Neural progenitor cell (in vitro differentiated cells): ENCODE measurements at places on chromosomes 12 and 14. TPM values are rescaled to one million over a fixed set of nuclear protein-coding genes. Genes with fewer than 3 reads are reported as not detected.
A peak's percentile ranks its signal among the peaks of the same experiment; 100 is the strongest.

DNA sequence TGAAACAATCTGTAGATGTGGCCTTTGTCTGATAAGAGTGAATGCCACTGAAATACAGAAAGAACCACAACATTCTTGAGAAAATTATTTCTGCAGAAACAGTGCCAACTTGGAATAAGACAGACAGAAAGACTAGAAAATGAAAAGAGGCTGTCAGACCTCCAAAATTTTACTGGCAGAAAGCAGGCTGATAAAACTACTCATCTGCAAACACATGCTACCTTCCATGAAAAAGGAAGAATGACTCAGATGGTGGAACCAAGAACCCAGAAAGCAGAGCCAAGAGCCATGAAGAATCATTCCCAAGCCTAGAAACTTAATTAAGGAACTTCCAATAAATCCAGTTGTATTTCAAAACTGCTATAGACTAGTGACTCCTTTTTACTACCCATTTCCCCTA, 31.9 kb upstream of the OSBPL8 start:
- no peak overlapping the region for H3K27ac ChIP-seq
- no peaks in the 10 kb centered on the region for H3K4me1 ChIP-seq
- H3K36me3 ChIP-seq: no peaks in the 10 kb centered on the region
- DNase-seq: no peak

GRCh38 chr12:81727391-81727790, 31.8 kb downstream of the PPFIA2 start:
- H3K4me3 ChIP-seq: no peak overlapping the region
- no peaks in the 10 kb centered on the region for H3K36me3 ChIP-seq
- no peak overlapping the region for H3K27ac ChIP-seq
- no peak for DNase-seq

- peaks cover 6% of the 10 kb centered on the region for H3K36me3 ChIP-seq
- no peak for DNase-seq
- no peak overlapping the region for H3K4me3 ChIP-seq
- H3K27ac ChIP-seq: no peak overlapping the region
- no peaks in the 10 kb centered on the region for H3K27me3 ChIP-seq
Measured at GRCh38 chr12:115962216-115962615, 315.3 kb downstream of the MED13L start.

GRCh38 chr12:21819236-21819635, 44.7 kb upstream of the KCNJ8 start:
- no peaks in the 10 kb centered on the region for H3K36me3 ChIP-seq
- no peak for DNase-seq
- no peak overlapping the region for H3K27ac ChIP-seq
- no peak overlapping the region for H3K4me3 ChIP-seq
- H3K4me1 ChIP-seq: no peaks in the 10 kb centered on the region

GRCh38 chr14:79658221-79658620, 553.1 kb downstream of the DIO2 start:
- H3K4me1 ChIP-seq: peaks cover 5% of the 10 kb centered on the region
- no peaks in the 10 kb centered on the region for H3K27me3 ChIP-seq
- H3K4me3 ChIP-seq: no peak overlapping the region

DNA sequence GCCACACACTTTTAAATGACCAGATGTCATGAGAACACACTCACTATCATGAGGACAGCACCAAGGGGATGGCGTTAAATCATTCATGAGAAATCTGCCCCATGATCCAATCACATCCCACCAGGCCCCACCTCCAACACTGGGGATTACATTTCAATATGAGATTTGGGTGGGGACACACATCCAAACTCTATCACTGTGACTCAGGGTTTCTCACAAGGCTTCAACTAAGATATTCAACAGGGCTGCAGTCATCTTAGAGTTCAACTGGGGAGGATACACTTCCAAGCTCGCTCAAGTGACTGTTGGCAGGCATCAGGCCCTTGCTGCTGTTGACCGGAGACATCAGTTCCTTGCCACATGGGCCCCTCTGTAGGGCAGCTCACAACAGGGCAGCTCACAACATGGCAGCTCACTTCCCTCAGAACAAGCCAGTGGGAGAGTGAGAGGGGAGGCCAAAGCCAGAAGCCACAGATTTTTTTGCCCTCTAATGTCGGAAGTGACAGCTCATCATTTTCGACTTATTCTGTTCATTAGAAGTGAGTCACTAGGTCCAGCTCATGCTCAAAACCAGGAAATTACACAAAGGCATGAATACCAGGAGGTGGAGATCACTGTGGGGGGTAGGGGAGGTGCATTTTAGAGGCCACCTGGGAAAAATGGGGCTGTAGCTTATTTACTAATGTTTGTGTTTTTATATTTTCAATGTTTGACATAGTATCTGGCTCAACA, 50.8 kb upstream of the PTHLH start:
- H3K4me3 ChIP-seq: no peak overlapping the region
- H3K27me3 ChIP-seq: no peaks in the 10 kb centered on the region
- DNase-seq: no peak

DNA sequence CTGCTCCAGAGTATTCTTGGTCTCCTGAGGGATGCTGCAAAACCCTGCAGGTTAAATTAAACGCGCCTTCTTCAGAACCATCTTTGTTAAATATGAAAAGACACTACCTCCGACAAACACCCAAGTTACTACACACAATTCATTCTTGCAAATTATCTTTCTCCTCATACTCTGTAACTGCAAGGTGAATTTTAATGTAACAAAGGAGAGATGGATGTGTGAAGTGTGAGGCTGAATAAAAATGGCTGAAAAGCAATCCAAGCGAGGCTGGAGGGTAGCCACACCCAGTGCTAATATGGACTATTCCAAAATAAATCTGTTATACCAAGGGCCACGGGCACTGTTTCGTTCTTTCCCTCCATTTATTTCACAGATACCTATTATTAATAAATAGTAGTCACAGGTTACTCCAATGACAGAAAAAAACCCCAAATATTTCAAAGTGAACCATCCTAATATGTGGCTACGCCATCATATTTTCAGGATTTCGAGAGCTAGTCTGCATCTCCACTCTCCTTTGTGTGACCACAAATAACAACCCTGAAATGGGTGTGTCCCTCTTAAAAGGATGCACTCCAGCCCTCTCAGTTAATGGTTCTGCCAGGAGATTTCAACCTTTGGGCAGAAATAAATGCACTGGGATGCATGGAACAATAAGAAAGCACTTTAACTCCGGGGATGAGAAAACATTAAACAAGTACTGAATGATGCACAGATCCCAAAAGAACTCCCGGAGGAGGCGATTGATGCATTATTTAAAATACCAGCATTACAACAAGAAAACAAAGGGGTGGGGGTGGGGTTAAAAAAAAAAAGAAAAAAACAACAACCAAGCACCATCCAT, 53.1 kb upstream of the CCDC175 start:
- DNase-seq: no peak
- H3K27me3 ChIP-seq: peaks cover 48% of the 10 kb centered on the region
- no peak overlapping the region for H3K27ac ChIP-seq
- H3K36me3 ChIP-seq: no peaks in the 10 kb centered on the region

GRCh38 chr14:22579236-22579635, 9.8 kb downstream of the DAD1 start:
- H3K27me3 ChIP-seq: no peaks in the 10 kb centered on the region
- H3K36me3 ChIP-seq: peaks cover 7% of the 10 kb centered on the region
- no peak overlapping the region for H3K4me3 ChIP-seq

DNA sequence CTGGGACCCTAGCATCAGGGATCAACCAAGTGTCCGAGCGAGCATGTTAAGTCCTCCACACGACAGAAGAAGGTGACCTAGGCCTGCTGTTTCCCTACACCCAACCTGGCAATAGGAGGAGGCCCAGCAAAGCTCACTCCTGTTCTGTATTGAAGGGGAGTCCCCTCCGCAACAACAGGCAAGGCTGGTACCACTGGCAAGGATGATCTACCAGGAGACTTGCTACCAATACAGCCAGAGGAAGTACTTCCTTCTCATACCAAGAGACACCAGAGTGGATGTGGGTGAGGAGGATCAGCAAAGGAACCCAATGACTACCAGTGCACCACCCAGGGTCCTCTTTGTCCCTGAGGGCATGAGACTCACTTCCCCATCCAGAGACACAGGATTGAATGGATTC, 4.9 kb downstream of the KLRC1 start:
- H3K4me3 ChIP-seq: no peak overlapping the region
- no peaks in the 10 kb centered on the region for H3K27me3 ChIP-seq
- no peak for DNase-seq
- no peak overlapping the region for H3K27ac ChIP-seq

DNA sequence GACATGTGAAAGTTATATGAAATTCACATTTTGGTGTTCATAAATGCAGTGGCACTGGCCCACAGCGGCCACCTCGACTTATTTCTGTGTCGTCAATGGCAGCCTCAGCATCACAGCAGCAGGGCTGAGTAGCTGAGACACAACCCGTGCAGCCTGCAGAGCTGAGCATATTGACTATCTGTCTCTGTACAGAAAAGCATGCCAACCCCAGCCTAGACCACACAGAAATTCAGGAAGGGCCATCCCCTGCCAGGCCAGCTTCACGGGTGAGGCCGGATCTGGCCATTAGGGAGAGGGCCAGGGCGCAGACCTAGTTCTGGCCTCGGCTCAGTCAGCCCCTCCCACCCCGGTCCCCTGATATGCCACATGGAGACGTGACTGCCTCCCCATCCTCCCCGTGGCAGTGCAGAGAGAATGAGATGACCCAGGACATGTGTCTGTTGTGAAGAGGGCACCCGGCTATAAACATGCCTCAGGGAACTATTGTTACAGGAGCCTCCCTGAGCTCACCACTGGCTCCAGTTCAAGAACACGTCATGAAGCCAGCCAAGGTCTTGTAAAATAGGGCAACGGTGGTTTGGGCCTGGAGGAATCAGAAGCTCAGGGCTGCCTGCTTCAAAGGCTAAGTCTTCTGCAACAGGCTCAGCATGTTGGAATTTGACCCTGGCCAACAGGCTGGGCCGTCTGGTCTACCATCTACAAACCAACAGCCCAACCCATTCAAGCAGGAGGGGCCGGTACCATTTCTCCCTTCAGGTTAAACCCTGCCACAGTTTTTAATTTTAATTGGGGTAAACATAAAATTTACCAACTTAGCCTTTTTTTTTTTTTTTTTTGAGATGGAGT, 25.5 kb downstream of the SCARB1 start:
- peaks cover 21% of the 10 kb centered on the region for H3K4me1 ChIP-seq
- H3K27me3 ChIP-seq: peaks cover 37% of the 10 kb centered on the region
- H3K27ac ChIP-seq: no peak overlapping the region
- no peak overlapping the region for H3K4me3 ChIP-seq

DNA sequence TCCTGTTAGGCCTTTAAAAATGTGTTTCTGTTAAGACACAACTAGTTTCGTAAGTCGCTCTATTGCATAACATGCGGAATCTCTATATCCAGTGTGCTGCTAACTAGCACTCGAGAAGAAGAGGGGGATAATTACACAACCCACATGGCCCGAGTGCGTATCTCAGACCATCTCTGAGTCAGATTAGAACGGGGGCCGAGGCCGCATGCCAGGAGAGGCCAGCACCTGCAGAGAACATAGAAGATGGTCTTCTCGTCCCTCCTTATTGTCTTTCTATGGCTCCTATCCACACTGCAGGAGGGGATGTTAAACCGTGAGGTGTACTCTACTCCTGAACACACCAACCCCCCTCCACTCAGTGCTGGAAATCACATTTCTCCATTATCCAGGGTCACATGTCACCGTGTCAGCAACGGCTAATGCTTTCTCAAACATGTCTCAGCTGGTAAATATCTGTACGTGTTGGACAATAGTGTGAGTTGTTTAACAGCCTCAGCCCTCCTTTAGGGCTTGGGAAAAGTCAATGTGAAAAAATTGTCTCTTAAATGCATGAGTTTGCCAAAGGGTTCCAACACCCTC, 56.3 kb downstream of the CCDC88C start:
- no peak for DNase-seq
- no peaks in the 10 kb centered on the region for H3K27me3 ChIP-seq
- H3K4me3 ChIP-seq: no peak overlapping the region
- no peaks in the 10 kb centered on the region for H3K36me3 ChIP-seq
- H3K27ac ChIP-seq: no peak overlapping the region

DNA sequence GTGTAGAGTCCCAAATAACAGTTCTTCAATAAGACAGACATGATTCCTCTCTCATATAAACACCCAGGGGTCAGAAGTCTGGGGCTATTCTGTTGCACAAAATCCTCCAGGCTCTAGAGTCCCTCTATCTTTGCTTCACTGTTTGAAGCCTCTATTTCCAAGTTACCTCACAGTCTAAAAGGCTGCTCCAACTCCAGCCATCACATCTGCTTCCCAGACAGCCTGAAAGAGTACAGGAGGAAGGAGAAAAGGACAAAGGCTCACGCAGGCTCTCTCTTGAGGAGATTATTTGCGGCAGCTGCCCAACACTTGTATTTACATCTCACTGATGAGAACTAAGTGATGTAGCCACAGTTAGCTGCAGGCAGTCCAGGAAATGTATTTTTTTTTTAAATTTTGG, 6.4 kb downstream of the PAPLN start:
- H3K36me3 ChIP-seq: no peaks in the 10 kb centered on the region
- H3K4me1 ChIP-seq: peaks cover 20% of the 10 kb centered on the region
- no peak overlapping the region for H3K27ac ChIP-seq
- H3K4me3 ChIP-seq: no peak overlapping the region

- no peaks in the 10 kb centered on the region for H3K27me3 ChIP-seq
- H3K4me1 ChIP-seq: no peaks in the 10 kb centered on the region
- no peaks in the 10 kb centered on the region for H3K36me3 ChIP-seq
- DNase-seq: no peak
- no peak overlapping the region for H3K4me3 ChIP-seq
- no peak overlapping the region for H3K27ac ChIP-seq
Measured at GRCh38 chr14:58663494-58664111, 25.8 kb downstream of the DACT1 start.

- H3K4me3 ChIP-seq: peak within 1 kb of the TSS; percentile 51
- H3K27ac ChIP-seq: no peak within 1 kb of the TSS
- H3K4me1 ChIP-seq: peaks cover 28% of the 10 kb centered on the region
Measured at GRCh38 chr12:48999371-49000131, at the start of gene DDN. Gene DDN (minus strand): TSS chr12:48999375. CDS start chr12:48999287, 88 bp downstream.

GRCh38 chr12:131959116-131959515, 9.4 kb downstream of the EP400 start:
- no peak overlapping the region for H3K4me3 ChIP-seq
- peaks cover 7% of the 10 kb centered on the region for H3K4me1 ChIP-seq
- no peaks in the 10 kb centered on the region for H3K27me3 ChIP-seq
- peaks cover 4% of the 10 kb centered on the region for H3K36me3 ChIP-seq

- peak; percentile 58 for DNase-seq
- no peak overlapping the region for H3K4me3 ChIP-seq
- H3K27me3 ChIP-seq: no peaks in the 10 kb centered on the region
Measured at GRCh38 chr14:76870166-76870565, 44.0 kb downstream of the LRRC74A start.

- no peak for DNase-seq
- no peaks in the 10 kb centered on the region for H3K27me3 ChIP-seq
- H3K4me3 ChIP-seq: no peak overlapping the region
- no peak overlapping the region for H3K27ac ChIP-seq
- no peaks in the 10 kb centered on the region for H3K36me3 ChIP-seq
Measured at GRCh38 chr12:6780573-6780972, 8.3 kb downstream of the LAG3 start.

GLT8D2 gene
- total RNA-seq: 1.9 and 3.9 TPM in 2 replicates

SLC25A21 gene
- 5.3 and 6.4 TPM in 2 replicates for total RNA-seq

MMP19 gene
- total RNA-seq: 0.13 and 0.28 TPM in 2 replicates

CLEC2A gene
- not detected in 2 replicates for total RNA-seq

PRKAB1 gene
- 24.5 and 25.3 TPM in 2 replicates for total RNA-seq

MDGA2 gene
- total RNA-seq: 0.77 and 1.0 TPM in 2 replicates

KLRC2 gene
- total RNA-seq: not detected in 2 replicates
